ENCODE measurements at places on chromosomes 13 and 19.

GRCh38 chr19:11197291-11198174 is at the start of gene KANK2:
Gene KANK2 (minus strand): TSS chr19:11197545. CDS start chr19:11194511, 3,034 bp downstream.
- peak; percentile 98 for DNase-seq

- DNase-seq = peak; percentile 96
Measured at GRCh38 chr19:19668230-19669012, at the start of gene ZNF101. Gene ZNF101 (plus strand): TSS chr19:19668839. CDS start chr19:19668964, 125 bp downstream.

DNA sequence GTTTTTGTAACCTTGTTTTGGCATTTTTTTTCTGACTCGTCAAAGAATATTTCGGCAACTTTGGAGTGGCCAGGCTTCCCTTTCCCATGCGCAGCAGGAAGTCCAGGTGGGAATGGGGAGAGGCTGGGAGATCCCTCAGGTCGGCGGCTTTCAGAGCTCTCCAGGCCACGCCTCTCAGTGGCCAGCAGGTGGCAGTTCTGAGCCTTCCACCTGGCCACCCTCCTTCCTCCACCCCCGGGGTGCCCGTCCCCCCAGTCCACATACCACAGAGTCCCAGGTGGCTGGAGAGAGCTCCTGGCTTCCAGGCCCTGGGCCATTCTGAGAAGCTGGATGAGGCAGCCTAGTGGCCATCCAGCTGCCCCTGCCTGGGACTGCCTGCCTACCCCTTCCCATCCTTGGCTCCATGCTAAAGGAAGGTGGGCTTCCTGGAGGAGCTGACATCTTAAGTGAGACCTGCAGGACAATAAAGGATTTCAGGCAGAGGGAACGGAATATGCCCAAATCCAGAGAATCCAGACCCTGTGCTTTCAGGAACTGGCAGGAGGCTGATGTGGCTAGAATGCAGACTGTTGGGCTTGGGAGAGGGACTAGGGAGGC is 46.3 kb downstream of the CCNE1 start:
- peak; percentile 72 for DNase-seq

- no peak for DNase-seq
Measured at GRCh38 chr19:16021796-16022195, 54.5 kb upstream of the TPM4 start.

- no peak for DNase-seq
Measured at GRCh38 chr19:41095703-41096102, 7.5 kb downstream of the CYP2A13 start.

DNA sequence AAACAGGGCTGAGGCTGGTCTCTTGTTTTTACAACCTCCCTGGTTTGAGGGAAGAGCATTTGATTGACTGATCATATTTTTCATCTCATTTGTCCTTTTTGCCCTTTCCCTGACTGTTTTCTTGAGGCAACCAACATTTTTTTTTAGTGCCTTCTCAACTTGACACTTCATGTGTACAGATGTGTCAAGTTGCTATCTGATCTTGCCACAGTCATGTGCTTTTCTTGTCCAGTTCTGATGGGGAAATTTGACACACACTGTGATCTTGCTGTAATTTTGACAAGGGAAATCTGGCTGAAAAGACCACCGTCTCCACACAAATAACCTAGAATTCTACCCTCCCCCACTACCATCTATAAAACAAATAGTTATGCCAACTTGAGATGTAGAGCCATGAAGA is 329.6 kb downstream of the KCTD12 start:
- no peak for DNase-seq

GRCh38 chr19:32041681-32042292 is 303.6 kb upstream of the ZNF507 start:
- no peak for DNase-seq

GRCh38 chr19:33194886-33195644 is 935 bp downstream of the LRP3 start:
- no peak for DNase-seq

GRCh38 chr13:43357564-43357963 is 334.2 kb downstream of the DNAJC15 start:
- no peak for DNase-seq
